ENCODE measurements at places on chromosomes 3 and 15.

DNA sequence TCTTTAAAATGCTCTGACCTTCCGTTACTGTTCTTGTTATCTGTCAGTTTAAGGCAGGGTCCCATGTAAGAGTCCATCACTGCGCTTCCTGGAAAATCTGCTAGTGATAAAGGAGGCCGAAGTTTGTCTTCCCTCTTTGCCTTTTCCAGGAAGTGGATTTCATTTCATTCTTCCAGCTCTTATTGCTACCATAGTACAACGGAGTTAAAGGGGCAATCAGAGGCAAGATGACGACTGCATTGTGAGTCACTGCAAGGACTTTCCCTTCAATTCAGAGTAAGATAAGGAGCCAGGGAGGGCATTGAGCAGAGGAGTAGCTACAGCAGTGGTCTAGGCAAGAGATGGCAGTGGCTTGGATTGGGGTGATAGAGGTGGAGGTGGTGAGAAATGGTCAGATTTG lies 17.2 kb upstream of the DET1 start:
- DNase-seq: no peak

DNA sequence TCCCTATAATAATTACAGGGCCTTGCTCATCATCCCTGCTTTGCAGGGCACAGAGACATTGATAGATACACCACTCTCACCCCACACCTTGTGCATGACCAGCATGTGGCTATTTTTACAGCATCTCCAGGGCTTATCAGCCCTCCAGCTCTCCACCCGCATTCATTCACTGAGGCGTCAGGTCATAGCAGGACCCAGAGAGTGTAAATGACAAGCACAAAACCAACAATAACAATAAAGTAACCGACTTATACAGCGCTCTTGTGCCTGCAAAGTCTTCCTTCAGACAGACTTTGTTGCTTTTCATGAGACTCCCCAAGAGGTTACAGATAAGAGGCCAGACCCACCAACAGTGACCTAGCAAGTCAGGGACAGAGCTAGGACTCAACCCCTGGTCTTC lies 80.7 kb downstream of the TLE3 start:
- DNase-seq: no peak

DNA sequence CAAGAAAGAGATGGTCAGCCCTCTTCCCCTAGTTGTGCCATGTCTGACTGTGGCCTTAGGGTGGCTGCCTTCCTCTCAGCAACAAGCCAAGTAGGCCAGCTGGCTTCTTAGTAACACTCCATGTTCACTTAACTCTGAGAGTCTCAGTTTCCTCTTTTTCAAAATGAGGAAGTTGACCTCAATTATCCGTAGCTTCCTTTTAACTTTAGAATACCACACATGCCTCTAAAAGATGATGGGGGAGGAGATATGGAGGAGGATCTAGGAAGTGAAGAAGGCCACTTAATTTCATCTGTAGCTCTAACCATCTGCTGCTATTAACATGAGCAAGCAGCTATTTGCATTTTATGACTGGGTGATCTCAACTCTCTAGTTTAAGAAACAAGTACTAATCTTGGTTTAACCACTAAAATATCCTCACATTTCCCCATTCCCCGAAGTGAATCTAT lies 32.9 kb downstream of the CD200R1L start:
- no peak for DNase-seq

- no peak for DNase-seq
These were observed 20.0 kb downstream of the MRPL46 start for GRCh38 chr15:88447206-88447605.

- no peak for DNase-seq
These were observed 27.0 kb downstream of the KATNBL1 start for GRCh38 chr15:34182942-34183341.

DNA sequence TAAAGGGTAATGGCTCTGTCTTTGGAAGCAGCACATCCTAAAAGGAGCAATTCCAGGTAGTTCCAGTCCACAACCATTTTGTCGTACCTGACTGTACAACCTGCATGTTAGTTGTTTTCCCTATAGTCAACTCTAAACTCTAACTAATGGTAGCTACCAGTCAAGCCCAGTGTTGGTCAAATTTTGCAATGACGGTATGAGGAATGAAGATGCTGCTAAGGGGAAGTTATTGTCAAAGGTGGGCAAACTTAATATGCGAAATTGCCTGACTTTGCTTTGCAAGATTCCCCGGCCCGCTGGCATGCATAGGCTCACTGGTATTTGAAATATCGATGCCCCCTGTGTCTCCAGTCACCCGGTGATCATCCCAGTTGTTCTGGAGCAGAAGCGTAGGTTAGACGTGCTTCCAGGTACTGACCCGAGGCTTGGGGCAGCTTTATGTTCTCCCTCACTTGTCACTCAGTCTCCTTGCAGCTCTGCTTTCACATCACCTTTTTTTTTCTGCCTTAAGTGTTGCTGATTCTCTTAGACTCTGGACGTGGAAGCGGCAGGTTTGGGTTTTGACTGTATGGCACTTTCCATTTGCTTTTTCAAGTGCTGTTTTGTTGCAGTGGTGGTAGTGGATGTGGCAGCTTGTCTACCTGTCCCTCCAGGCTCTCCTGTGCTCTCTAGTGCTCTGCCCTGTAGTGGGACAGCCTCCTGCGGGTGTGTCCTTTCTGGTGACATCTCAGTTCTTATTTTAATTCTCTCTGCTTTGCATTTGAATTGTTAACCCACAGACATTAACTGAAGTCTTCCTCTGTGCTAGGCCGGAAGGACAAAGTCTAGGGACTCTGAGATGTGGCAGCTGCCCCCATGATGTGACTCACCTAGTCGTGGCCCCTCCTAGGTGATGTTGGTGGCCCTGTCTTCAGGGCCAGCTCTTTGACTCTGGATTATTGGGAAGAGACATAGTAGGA lies 95.8 kb upstream of the UMPS start:
- DNase-seq: no peak

GRCh38 chr3:133837487-133838295 lies 32.1 kb downstream of the SRPRB start:
- DNase-seq: no peak
